ENCODE measurements at places on chromosomes 4 and X.

DNA sequence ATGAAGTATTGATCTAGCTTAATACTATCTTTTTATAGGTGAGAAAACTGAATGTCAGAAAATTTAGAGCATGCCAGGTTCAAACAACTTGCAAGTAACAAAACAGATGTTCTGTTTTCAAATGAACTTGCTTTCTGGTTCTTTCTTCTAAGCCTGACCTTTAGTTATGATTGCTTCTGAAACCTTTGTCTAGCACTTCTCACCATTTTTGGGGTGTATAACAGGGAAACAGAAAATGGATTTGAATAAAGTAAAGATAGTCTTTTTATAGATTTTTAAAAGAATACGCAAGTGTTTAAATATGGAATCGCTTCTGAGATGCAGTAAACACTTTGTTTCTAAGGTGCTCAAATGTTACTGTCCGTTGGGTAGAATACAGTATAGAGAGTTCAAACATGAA lies 687.2 kb upstream of the CPEB2 start:
- DNase-seq, result no peak

DNA sequence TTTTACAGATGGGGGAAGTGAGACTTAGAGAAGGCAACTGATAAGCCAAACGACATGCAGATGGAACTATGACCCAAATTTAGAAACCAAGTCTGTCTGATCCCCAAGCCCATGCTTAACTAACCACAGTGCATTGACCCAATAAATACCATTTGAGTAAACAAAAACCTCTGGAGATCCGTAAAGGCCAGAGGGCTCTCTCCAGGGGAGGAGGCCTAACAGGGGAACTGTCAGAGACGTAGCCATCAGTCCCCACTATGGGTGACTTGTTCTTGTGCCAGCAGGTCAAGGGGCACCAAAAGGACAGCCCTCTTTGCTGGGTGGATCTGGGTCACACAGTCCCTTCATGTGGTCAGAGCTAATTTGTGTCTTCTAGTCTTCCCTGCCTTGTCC lies 420.2 kb downstream of the BCOR start:
- DNase-seq, result no peak

GRCh38 chr4:163042306-163042705 lies 124.4 kb downstream of the NAF1 start:
- no peak for DNase-seq

DNA sequence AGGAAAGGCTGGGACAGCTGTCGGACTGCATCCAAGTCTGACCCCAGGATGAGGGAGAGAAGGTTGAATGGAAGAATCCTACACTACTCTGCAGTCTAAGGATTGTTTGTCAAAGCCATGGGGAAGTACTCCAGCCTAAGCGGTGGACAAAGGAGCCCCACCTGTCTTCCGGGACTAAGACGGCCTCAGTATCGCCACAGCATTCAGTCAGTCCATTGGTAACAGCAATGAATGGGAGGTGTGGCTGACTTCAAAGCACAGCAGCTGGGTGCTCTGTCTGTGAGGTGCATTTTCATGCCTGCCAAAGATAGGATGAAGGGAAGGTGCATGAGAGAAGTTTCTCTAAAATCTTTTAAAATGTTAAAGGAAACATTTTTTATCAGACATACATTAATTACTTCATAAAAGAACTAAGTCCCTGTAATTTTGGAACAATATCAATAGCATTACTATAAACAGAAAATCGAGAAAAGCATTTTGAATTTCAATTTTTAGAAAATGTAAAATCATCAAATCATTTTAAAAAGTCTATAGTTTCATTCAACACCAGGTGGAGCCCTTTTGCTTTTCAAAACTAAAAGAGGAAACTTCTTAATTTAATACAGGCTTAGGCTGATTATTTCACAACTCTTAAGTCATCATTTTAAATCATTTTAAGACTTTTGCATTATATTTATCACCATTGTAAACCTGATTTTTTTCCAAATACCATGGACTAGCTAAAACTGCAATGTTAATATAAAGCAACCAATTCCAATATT lies 27.6 kb upstream of the INTU start:
- DNase-seq, result no peak

DNA sequence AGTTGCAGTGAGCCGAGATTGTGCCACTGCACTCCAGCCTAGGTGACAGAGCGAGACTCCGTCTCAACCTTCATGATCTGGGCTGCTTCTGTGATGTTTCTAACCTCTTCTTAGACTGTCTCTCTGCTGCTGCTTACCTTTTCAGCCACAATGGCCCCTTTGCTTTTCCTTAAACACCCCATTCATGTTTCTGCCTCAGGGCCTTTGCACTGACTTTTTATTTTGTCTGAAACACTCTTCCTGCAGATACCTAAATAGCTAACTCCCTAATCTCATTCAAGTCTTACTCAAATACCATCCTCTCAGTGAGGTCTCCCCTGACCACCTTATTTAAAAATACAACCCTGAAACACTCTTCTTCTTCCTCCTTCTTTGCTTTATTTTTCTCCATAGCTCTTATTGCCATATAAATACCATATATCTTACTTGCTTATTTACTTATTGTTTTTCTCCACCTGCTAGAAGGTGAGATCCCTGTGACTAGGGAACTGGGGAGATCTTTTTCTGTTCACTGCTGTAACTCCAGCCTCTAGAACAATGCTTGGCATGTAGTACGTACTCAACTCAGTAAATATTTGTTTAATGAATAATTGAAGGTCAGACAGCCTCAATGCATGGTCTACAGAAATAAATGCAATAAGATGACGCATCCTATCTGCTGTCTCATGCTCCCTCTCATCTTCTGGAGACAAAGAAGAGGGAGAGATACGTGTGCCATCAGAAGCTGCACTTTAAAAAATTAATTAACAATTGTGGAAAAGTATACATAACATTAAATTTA lies 43.8 kb upstream of the SETD7 start:
- DNase-seq, result no peak

- DNase-seq, result no peak
Observed at GRCh38 chr4:29908276-29908675, 811.9 kb upstream of the PCDH7 start.

DNA sequence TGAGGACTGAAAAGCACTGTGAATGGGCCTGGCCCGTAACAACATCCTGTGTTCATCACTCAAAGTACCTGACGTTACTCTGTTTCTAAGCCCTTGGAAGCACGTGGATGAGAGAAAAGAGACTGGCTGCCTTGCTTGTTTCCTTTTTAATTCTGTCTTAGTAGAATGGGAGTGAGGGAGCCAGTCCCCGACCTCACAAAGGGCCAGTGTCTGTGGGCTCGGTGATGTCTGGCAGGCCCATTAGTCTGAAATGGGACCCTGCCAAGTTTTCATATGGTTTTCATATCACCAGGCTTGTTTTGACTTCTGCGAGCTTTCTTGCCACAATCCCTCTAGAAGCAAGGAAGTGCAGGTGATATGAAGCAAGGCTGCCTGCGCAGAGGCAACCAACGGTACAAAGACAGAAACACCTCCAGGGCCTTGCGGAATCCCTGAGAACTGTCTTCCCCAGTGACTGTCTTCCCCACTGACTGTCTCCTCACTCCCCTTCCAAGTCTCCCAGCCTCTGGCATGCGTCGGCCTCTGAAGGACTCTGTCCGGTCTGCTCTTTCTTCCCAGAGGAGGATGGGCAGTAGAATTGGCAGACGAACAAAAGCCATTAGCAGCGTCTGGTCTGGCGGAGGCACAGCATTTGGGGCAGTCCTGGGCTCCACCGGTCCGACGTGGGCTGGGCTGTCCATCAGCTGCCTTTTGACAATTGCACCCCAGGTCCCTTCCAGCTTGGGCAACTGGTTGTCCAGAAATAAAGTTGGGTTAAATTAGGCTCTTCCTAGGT lies 20.2 kb upstream of the RASL11B start:
- DNase-seq, result no peak

DNA sequence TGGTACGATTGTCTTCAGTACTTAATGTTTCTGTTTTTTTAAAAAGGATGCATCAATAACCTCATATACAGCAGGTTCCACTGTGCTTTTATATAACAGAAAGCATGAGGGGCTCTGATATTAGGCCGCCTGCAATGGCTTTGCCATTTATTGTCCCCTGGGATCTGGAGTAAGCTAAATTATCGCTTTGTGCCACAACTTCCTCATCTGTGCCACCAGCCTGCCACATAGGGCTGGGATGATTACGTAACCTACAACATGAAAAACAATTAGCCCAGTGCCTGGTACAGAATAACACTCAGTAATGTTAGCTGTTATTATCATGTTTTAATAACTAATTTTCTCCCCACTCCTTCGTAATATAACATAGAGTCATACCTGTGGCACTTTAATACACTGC lies 65.5 kb upstream of the TRIM2 start:
- no peak for DNase-seq

DNA sequence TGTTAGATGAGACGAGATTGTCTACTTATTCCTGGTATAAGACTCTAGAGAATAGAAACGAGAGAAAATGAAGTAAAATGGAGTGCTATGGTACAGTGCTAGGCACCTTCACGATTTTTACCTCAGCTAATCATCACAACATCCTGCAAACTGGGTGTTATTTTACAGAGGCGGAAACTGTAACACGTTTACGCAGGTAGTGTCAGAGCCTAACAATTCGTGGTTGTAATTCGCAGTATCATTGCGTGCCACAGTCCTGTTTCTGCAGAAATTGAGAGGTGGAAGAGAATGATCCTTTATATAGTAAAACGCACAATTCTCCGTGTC lies 383 bp upstream of the TBC1D19 start:
- no peak for DNase-seq

DNA sequence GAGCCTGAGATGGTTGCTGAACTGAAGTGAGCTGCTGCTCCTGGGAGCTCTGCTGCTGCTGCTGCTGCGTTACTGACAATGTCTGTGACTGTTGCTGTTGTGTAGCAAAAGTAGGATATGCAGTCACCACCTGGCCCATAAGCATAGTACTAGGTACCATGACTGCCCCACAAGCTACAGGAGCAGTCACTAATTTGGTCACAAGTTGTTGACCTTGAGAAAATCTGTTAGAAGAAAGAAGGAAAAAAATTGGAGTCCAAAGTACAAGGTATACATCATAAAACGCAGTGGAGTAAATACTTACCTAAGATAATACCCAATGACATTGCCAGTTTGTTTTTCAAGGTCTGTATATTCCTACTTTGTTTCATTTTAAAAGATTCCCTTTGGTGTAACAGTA lies 42.6 kb downstream of the TMEM165 start:
- no peak for DNase-seq

DNA sequence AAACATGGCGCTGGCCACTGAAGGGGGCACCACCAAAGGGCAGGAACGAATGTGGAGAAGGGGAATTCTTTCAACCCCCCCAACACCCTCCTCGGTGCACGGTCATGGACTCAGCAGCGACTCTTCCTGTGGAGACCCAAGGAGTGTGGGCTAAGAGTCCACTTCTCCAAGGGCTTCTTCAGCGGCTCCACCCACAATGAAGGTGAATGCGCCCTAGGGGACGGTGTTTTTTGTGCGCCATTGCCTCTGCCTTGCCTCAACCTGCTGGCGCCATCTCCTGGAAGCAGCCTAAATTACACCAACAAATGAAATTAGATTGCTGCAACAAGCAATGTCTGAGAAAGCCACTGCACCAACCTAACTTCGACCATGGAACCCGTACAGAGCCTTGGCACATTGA lies 169.2 kb upstream of the MAGEB18 start:
- DNase-seq, result no peak

DNA sequence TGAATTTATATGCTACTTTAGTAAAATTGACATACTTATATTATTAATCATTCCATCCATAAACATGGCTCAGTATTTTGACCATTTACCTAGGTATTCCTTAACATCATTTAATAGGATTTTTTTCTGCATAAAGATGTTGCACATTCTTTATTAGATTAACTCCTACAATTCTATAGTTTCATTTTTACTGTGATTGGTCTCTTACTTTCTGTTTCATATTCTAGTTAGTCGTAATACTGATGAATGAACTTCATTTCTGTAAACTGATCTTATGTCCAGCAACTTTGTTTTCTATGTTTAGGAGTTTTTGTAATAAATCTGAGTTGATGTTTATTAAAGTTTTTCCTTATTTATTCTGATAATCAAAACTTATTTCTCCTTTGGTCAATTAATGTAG lies 278.2 kb upstream of the CXXC4 start:
- DNase-seq, result no peak

- no peak for DNase-seq
Observed at GRCh38 chrX:143664302-143664701, 28.4 kb upstream of the SLITRK4 start.

GRCh38 chr4:143437937-143438336 lies 75.6 kb upstream of the SMARCA5 start:
- no peak for DNase-seq

- no peak for DNase-seq
Observed at GRCh38 chrX:103688946-103689345, 2.4 kb upstream of the MORF4L2 start.

- DNase-seq, result no peak
Observed at GRCh38 chr4:142386856-142387255, 459.2 kb downstream of the INPP4B start.

- DNase-seq, result no peak
Observed at GRCh38 chrX:69094977-69095669, 70.1 kb downstream of the PJA1 start.

DNA sequence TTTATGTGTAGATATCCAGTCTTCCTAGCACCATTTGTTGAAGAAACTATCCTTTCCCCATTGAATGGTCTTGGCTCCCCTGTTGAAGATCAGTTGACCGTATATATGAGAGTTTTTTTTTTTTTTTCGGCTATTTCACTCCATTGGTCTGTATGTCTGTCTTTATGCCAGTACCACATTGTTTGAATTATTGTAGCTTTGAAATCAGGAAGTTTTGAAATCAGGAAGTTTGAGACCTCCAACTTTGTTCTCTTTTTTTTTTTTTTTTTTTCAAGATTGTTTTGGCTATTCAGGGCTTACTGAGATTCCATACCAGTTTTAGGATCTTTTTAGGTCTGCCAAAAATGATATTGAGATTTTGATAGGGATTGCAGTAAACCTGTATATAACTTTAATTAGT lies 4.3 kb upstream of the SCD5 start:
- no peak for DNase-seq

GRCh38 chr4:75745161-75745560 lies 20.8 kb downstream of the USO1 start:
- DNase-seq, result no peak

DNA sequence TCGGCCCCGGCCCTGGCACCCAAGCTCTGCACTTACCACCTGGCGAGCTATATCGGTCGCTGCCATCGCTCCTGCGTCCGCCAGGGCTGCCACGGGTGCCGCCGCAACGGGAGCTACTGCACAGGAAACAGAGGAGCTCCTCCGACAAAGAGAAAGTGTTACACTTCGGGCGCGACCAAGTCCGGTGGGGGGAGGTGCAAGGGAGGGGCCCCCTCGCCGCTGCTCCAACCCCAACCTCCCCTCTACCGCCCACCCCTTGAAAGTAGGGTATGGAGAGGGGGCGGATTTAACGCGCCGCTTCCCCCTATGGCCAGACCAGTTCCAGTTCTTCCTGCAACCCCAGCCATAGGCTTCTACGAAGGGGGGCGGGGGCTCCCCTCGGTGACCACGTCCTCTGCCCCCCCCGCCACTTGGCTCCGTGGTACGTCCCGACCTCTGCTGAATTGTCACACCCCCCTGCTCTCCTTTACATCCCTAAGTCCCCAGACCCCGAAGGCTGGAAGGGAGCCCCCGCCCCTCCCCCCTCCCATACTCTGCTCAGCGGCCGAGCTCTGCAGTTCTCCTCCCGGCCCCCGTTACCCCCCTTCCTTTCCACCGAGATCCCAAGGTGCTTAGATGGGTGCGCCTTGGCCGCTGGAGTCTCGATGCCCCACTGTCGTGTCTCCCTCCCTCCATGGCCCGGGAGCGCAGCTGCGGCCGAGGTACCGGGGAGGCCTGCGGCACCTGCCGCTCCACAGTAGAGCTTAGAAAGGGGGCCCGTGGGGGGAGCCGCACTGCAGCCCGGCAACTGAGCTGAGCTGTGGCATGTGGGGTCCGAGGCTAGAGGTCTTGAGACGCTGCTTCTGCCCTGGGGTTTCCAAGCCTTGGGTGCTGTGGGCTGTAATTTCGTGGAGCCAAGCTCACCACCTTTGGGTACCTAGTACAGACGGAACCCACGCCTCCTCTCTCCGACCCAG lies at the start of gene SEPTIN6:
Gene SEPTIN6 (minus strand): TSS at position 129 of the 956 bp plus-strand sequence. CDS start 63 bp downstream, at position 66.
- DNase-seq, result peak; percentile 69

Data from T-helper 17 cell (primary cell).